Smooth muscle cell of the brain vasculature (primary cell): ENCODE measurements at places on chromosomes 11 and 22.
A peak's percentile ranks its signal among the peaks of the same experiment; 100 is the strongest.

GRCh38 chr11:68988491-68988890 lies 7.7 kb upstream of the MRGPRD start:
- DNase-seq = no peak

DNA sequence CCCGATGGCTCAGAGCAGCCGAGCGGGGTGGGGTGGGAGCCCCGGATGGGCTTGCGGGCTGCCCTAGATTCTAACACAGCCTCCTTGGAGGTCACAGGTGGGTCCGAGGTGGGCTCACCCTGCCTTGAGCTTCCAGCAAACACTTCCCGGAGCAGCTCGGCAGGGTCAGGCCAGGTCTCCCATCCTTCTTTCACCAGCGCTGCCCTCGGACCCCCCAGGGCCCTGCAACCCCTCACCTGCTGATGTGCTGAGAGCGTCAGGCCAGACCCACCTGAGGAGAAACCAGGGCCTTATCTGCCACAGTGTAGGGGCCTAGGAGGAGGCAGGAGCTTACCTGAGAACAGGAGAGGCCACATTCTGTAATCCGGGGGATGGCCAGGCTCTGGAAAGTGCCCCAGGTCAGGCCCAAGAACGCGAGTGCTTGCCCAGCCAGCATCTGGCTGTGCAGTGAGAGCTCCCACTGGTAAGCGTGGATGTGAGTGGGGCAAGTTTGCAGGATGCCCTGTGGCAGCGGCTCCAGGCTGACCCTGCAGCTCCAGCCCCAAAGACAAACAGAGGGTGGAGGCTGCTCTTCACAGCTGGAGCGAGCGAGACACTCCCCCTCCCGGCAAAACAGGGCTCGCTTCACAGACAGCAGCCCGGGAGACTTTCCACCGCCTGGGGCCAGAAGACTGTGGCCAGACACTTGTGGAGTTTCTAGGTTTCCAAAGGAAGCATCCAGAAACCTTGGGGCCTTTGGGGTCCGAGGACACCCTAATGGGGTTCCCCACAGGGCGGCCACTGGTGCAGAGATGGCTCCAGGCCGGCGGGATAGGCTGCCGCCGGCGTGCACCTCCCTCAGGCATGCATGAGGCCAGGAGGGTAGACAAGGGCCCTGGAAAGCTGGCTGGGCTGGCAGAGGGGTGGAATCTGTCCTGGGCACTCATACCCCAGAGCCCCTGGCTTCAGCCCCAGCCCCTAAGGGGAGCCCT lies at the start of gene IL17REL:
TSS of gene IL17REL (minus strand) at position 555 of the 971 bp plus-strand sequence. CDS start at position 436, 119 bp downstream.
- DNase-seq = no peak

DNA sequence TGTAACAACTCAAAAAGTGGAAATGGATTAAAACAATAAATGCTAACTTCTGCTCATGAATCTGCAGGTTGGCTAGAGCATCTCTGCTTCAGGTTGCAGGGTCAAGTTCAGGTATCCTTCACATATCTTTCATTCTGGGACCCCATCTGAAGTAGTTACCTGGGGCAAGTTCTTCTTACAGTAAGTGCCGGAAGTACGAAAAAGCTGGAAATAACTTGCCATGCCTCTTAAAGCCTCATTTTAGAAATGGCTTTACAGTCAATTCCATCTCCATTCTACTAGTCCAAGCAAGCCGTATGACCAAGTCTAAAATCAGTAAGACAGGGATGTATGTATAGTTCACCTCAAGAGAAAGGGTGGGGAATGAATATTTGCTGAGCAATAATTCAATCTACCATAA lies 93.7 kb downstream of the FCHSD2 start:
- no peak for DNase-seq

DNA sequence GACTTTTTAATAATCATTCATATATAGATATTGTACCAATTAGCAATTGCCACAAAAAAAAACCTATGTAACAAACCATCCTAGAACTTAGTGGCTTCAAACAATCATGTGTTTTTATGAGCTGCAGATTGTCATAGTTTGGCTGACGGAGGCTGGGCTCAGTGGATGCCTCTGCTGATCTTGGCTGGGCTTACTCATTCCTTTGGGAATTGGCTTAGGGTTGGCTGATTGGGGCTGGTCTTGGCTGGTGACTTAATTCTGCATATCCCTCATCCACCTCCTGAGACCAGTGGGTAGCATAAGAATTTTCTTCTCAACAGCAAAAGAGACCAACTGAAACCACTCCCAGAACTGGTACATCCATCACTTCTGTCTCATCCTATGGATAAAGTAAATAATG lies 57.9 kb upstream of the PHF21B start:
- no peak for DNase-seq

- DNase-seq = no peak
These were observed 672 bp downstream of the RTL6 start for GRCh38 chr22:44497218-44497904.

DNA sequence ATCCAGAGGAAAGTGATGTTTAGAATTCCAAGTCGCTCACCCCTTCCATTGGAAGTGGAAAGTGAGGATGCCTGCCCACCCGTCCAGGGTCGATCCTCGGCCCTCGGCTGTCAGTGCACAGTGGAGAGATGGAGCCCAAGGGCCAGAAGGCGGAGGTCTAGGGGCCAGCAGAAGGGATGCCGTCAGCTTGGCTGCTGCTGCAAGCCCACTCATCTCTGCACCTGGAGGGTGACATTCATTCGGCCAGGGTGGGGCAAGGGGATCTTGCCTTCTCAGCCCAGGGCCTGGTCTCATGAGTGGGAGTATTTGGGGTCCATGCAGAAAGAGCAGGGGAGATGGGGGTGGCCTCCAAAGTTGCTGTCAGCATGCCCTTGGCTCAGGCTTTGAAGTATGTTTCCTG lies 30.7 kb downstream of the LINC01488 start:
- no peak for DNase-seq

GRCh38 chr11:63805844-63806415 lies 7.3 kb upstream of the SPINDOC start:
- DNase-seq = no peak

- no peak for DNase-seq
These were observed 39.9 kb downstream of the PTPRJ start for GRCh38 chr11:48020092-48020755.

DNA sequence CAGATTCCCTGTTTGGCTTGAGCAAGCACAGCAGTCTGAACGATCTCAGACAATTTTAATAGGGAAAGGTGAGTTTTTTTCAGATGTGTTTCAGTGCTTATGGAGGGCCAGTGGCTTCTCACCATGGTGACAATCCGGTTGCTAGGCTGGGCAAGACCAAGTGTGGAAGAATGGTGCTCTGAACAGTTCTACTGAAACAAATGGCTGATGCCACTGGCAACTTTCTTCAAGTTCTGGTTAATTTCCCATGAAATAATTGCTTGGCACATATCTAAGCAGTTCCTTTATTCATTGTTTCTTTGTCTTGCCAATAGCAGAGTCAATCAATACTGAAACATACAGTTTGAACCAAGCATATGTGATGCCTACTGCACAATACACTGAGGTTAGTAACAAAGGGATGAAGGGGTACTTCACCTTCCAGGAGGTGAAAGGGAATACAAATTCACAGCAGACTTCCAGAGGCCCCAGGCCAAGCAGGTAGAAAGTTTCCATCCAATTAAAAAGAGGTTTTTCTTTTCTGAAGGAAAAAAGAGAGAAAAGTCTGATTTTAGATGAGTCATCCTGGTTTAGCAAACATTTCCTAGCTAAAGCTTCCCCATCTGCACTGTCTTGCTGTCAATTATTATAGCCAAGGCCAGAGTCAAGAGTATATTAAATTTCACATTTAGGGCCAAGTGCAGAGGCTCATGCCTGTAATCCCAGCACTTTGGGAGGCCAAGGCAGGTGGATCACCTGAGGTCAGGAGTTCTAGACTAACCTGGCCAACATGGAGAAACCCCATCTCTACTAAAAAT lies 21.2 kb upstream of the NDUFC2 start:
- no peak for DNase-seq

DNA sequence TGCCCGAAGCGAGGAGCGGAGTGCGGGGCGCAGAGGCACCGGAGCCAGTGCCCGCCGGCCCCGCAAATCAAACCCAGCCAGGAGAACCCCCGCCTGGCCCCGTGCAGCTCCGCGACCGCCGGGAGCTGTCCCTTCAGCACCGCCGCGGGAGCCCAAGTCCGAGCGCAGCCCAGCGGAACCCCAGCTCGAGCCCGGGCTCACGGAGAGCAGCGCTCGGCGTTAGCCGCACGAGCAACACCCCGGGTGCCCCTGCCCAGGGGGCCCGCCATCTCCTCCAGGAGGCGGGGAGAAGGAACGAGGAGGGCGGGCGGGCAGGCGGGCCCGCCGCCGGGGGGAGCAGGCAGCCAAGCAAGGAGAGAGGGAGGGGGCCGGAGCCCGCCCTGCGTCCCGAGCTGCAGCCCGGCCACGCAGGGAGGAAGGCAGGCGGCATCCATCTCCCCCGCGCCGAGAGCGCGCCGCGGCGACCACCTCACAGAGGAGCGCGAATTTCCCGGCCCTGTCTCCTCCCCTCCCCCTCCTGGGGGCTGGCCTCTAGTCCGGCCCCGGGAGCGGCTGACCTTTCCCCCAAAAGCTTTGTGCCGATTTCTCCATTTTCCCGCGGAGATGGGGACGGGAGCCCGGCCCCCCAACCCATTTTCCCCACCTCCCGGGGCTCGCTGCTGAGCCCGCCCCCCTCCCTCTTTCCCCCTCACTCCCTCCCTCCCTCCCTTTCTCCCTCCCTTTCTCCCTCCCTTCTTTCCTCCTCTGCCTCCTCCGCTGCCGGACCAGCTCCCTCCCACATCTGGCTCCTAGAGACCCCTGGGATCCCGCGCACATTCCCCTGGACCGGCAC lies 621 bp downstream of the KCNC1 start:
- peak; percentile 26 for DNase-seq

DNA sequence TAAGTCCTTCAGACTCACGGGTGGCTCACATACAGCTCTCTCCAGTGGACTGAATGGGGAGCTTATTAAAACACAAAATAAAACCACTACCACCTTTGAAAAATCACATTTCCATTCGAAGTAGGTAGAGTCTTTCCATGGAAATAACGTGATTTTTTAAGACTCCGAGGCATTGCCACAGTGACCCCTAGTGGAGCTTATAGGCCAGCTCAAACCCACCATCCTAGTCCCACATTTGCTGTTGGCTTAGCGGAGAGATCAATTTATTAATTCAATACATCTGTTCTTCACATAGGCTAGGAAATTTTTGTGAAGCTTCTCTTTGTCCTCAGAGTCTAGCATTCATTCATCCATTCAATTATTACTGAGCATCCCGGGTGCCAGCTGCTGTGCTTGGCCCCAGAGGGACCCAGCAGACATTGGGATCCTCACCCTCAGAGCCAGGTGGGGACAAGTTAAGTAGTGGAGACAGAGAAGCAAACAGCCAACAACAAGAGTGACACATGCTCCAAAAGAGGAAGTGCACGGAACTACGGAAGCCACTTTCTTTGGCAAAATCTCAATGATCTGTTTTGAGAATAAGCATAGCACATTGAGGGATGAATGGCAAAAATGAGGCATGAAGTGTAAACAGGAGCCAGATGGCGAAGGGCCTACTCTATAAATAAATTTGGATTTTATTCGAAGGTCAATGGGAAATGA lies 10.2 kb upstream of the P4HA3 start:
- no peak for DNase-seq

DNA sequence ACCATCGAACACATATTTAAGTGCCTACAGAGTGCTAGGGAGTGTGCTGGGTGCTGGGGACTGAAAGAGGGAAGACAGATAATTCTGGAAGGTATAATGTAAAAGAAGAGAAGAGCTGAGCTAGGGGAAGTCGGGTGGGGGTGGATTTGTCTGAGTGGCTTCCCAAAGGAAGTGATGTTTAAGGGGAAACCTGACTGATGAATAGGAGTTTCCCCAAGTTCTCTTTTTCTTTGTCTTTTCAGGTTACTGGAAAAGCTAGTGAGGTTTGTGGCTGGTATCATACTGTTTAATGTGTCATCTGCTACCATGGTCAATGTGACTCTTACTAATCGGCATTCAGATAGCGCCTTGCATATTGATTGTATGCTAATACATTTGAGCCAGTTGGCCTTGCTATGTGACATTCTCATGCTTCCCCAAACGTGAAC lies 151.6 kb upstream of the MTMR2 start:
- no peak for DNase-seq

GRCh38 chr22:46740910-46741780 lies 3.1 kb upstream of the CERK start:
- DNase-seq = no peak

- no peak for DNase-seq
These were observed 213.3 kb downstream of the MN1 start for GRCh38 chr22:27588268-27588667.

- no peak for DNase-seq
These were observed 90.0 kb downstream of the PRMT3 start for GRCh38 chr11:20477418-20478090.

DNA sequence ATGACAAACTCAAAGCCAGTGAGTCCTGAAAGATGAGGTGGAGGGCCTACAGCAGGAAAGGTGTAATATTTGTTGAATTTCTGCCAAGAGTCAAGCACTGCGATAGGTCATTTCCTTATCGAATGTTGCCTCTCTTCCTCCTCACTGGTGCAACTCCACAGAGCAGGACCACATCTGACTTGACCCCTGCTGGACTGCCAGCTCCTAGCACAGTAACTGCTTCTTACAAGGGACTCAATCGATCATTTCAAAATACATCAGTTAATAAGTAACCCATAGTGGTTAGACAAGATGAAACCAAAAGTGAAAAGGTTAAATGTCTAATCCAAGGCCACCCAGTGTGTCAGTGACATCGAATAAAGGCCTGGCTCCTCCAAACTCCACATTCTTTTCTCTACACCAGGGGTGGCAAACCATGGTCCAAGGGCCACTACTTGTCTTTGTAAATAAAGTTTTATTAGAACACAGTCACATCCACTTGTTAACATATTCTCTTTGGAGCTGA lies 98.5 kb upstream of the CSNK2A3 start:
- DNase-seq = no peak

GRCh38 chr11:126226334-126227084 lies 14.9 kb downstream of the FAM118B start:
- no peak for DNase-seq

DNA sequence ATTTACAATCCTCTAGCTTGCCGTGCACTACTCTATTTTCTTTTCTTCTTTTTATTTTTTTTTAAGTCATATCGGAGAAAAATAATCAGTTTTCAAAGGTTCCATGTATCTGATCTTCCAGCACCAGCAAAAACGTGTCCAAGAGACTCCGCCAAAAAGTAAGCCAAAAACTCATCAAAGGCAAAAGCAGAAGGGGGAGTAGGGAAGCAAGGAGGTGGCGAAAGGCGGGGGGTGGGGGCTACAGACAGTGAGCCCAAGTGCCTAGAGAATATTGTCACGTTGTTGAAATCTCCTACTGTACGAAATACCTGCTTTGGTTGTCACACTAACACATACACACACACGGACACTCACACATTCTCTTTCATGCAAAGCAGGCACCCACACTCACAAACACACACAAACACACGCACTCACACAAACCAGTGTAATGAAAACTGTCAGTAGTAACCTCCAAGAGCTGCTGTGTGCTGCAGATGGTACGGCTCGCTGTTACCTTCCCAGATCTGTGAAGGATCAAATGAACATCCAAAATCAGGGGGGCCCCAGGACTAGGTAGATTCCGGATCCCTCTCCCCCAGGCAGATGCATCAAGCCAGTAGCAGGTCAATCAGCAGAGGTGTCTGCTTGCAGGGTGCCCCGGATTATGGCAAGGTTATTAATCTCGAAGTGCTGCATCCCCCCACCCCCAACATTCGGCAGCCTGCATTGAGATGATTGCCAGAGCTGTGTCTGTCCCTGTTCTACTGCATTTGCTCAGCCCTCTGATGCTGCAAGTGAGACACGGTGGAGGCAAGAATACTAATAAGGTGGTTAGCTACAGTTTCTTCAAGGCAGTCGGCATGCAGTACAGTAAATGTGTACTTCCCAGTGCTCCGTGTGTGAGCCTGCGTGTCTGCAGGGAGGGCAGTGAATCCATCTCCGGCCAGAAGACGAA lies at the start of gene LRRC4C:
TSS of gene LRRC4C (minus strand) at position 188 of the 937 bp plus-strand sequence.
- DNase-seq = no peak
